Stimulated activated CD4-positive, alpha-beta T cell treated with anti-CD3 and anti-CD28 coated beads, Interleukin-15, amount 100 ng/mL, for 48 hours (primary cell): ENCODE measurements at places on chromosomes 7 and 10.

- no peak for DNase-seq
These were observed 124.5 kb downstream of the AOAH start for GRCh38 chr7:36599645-36600313.

GRCh38 chr7:43753271-43753810, 5.1 kb upstream of the BLVRA start:
- DNase-seq = no peak

DNA sequence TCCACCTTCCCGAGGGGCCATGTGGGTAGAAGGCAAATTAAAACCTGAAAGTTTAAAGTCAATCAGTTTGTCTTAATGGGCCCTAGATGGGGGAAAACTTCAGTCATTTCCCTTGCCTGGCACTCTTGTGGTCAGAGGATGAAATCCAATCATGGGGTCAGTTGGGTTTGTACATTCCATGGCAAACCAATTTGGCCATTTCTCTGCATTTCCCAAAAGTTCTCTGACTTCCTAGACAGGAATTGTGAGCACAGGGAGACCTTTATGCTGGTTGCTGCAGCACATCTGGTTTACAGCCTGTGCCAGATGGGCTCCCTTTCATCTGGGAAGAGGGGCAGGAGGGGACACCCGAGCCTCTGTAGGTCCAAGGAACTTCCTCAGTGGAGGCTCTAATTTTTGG, 113.0 kb downstream of the CYP26A1 start:
- DNase-seq = no peak

GRCh38 chr7:18345641-18346234, 149.8 kb upstream of the HDAC9 start:
- no peak for DNase-seq

GRCh38 chr7:96949766-96950165, 55.6 kb upstream of the DLX6 start:
- no peak for DNase-seq

DNA sequence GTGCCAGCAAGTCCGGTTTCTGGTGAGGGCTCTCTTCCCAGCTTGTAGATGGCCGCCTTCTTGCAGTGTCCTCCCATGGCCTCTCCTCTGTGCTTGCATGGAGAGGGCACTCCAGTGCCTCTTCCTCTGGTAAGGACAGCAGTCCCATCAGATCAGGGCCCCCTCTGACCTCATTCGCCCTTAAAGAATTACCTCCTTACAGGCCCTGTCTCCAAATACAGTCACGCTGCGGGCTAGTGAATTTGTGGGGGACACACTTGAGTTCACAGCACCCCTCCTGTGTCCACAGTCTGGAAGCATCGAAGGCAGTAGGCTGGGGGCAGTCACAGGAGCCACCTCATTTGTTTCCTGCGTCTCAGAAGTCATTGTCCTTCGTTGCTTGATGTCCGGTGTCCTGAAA, 54.6 kb downstream of the LHPP start:
- no peak for DNase-seq

GRCh38 chr10:113732160-113732881, 19.2 kb upstream of the PLEKHS1 start:
- DNase-seq = no peak

GRCh38 chr10:94963901-94964300, 25.4 kb downstream of the CYP2C9 start:
- no peak for DNase-seq
